ENCODE measurements at places on chromosomes 5 and 9.

- DNase-seq, result no peak
Observed at GRCh38 chr9:27653246-27653645, 80.0 kb upstream of the C9orf72 start.

GRCh38 chr9:1709347-1709746 is 305.8 kb upstream of the SMARCA2 start:
- DNase-seq, result no peak

DNA sequence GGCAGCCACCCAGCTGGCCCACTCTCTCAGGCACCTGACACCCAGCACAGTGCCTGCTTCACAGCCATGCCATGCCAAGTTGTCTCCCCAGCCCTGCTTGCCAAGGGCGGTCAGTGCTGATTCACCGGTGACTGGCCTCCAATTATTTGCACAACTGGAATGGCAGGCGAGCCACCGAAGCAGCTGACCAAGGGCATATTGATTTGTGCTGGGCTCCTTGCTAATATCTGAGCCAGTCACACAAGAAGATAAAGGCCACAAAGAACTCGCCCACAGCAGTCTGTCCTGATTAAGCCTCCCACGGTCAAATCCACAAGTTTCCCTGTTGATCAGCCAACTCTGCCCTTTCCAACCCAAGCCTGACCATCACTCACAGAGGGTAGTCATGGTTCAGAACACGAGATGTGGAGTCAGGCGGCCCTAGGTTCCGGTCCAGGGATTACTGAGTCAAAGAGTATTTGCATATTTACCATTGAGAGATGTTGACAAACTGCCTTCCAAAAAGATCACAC is 6.4 kb upstream of the EEIG1 start:
- no peak for DNase-seq

- DNase-seq, result no peak
Observed at GRCh38 chr9:89464300-89464901, 33.5 kb downstream of the SEMA4D start.

GRCh38 chr5:129217179-129217578 is 122.6 kb downstream of the ISOC1 start:
- no peak for DNase-seq

DNA sequence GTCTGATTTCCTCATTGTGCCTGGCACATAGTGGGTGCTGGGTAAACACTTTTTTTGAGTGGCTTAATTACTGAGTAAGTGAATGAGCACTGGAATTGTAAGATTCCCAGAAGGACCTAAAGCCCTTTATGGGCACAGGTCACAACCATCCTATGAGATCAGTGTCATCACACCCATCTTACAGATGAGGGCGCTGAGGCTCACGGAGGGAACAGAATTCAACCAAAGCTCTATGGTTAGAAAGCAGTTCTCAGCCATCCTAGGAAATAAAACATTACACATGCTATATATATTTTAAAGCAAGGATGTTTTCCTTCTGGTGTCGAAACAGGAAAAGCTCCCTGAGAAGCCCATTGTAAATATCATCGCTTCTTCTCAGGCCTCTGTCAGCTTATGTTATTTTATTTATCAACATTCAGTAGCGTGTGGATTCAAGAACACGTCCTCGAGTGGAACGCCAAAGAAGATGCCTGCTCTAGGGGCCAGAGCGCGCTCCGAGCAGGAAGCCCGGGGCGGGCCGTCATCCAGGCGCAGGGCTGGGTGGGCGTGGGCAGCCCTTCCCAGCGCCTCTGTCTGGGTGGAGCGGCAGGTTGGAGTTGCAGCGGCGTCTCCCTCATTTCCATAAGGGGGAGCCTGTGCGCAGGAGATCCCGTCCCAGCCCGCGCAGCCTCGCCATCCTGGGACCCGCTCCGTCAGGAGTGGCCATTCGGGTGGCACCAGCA is 155.8 kb upstream of the SMIM23 start:
- DNase-seq, result no peak

DNA sequence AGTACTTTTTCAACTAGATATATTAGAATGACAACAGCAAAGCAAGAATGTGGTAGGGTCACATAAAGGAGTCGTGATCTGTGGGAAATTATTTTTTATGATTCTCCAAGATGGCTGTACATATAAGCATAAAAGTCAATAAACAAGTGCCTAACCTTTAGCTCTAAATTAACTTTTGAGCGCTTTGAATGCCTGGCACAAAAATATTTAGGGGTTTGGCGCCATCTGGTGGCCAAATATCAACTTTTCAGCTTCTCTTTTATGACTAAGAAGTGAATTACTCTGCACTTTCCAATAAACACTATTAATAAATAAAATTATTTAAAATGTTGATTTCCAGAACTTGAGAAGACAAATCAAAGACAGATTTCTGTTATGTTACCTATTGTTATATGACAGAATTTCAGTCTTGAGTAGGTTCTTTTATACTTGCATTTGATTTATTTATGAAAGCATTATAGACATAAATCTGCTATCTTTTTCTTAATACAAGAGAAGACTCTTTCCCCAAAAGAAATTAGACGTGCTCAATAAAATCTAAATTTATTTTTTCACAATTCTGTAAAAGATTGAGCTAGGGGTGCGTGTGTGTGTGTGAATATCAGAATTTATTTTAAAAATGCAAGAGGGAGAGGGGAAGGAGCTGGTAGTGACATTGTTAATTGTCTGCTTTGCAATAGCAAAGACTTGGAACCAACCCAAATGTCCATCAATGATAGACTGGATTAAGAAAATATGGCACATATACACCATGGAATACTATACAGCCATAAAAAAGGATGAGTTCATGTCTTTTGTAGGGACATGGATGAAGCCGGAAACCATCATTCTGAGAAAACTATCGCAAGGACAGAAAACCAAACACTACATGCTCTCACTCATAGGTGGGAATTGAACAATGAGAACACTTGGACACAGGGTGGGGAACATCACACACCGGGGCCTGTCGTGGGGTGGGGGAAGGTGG is 36.7 kb upstream of the ARRDC3 start:
- peak; percentile 50 for DNase-seq

GRCh38 chr5:60722416-60722815 is 22.4 kb upstream of the DEPDC1B start:
- DNase-seq, result no peak

DNA sequence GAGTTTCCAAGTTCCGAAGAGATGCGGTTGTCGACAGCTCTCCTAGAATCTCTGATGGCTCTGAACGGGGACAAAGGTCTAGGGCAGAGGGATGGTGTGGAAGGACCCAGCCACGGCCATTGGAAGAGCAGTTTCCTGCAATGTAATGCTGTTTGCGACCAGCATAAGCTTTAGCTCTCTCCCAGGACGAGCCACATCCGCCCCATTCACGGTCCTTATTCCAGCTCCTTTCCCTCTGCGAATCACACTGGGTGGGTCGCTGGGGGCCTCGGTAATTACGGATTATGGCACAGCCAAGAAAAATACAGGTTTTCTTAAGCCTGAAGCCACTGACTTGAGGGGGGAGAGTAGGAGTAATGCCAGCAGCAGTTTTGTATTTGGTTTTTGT is 22.7 kb downstream of the ANXA2R start:
- no peak for DNase-seq

DNA sequence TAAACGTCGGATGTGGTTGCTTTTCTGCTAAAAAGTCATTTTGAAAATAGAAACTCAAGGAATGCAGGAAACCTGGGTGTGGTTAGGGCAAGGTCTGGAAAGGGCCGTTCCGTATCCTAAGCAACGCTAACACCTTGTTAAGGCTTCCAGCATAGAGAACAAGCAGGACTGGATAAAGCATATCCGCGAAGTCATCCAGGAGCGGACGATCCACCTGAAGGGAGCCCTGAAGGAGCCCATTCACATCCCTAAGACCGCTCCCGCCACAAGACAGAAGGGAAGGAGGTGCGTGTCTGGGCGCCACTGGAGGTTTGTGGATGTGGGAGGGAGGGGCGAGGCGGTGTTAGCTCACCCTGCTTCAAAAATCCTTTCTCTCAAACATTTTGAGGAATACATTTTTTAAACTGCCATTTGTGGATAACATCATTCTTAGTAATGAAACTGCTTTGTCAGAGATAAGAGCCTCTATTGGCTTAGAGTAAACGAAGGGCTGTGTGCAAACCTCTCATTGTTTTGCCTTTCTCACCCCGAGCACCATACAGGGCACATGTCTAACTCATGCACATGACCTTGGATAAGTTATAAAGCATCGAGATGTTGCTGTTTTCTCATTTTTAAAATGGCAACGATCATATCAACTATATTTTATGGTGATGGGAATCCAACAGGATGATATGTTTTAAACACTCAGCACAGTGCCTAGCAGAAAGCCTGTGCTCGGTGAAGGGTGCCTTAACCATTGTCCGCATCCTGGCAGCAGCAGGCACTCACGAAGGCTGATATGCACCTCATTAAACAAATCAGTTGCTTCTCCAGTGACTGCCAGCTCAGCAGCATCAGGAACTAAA is 175.7 kb upstream of the OTULINL start:
- DNase-seq, result no peak

GRCh38 chr5:78972654-78973428 is 12.3 kb downstream of the ARSB start:
- DNase-seq, result no peak

- no peak for DNase-seq
Observed at GRCh38 chr5:149235841-149236240, 35.8 kb upstream of the AFAP1L1 start.

DNA sequence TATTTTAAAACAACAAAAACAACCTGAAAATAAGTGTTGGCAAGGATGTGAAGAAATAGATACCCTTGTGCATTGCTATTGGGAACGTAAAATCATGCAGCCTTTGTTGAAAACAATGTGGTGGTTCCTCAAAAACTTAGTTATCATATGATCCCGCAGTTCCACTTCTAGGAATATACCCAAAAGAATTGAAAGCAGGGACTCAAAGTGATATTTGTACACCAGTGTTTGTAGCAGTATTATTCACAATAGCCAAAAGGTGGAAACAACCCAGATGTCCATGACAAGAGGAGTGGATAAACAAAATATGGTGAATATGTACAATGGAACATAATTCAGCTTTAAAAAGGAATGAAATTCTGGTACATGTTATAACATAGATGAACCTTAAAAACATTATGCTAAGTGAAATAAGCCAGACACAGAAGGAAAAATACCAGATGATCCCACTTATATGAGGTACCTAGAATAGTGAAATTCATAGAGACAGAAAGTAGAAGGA is 29.0 kb downstream of the IRF1 start:
- DNase-seq, result no peak

DNA sequence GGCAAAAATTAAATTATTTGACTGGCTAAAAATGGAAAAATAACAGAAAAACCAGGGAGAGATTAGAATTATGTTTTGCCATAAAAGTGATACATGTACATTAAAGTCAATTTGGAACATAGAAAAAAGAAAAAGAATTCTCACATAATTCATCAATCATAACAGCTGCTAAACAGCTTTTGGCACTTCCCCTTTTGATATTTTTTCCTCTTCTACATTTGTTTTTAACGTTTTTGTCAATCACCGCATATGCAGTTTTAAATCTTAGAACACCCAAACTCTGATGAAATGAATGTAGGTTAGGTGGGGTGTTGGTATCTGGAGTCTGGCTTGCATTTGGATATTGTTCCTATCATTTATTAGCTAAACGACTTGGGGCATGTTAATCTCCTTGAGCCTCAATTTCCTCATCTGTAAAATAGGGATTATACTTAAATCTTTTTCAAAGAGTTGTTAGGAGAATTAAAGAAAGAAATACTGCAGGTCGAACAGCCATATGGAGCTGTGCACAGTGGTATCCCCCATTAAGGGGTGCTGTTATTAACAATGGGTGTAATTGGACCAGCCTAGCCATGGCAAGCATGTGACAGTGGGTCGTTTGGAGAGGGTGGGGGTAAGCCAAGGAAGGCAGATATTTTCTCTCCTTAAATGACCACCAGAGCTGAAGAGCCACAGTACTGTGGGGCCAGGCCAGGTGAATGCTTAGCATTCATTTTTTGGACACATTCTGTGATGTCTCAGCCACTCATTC is 22.6 kb downstream of the NPR3 start:
- DNase-seq, result no peak
